ENCODE measurements at places on chromosomes 7 and 10.
A peak's percentile ranks its signal among the peaks of the same experiment; 100 is the strongest.

GRCh38 chr10:63720072-63720537 lies 198.9 kb downstream of the REEP3 start:
- peak; percentile 32 for DNase-seq

DNA sequence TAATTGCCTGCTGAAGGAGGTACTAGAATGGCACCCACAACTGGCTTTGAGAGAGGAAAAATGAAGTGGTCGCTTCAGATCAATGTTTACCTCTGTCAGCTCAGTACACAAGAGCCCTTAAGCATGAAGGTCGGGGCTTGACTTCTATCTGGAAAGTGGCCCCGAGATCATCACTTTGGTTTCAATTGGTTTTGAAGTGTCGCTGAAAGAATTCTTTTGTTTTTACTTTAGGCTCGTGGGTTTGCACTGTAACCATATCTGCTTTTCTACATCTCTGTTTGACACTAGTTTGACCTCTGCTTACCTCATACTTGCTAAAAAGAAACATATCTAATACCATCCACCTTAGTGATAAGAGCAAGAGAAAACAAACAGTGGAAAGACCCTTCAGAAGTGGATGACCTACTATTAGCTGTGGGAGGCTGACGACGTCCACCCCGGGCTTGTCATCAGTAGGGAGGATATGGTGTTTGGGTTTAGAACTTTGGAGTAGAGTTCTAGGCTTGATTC lies 361.8 kb downstream of the GATA3 start:
- peak; percentile 25 for DNase-seq

DNA sequence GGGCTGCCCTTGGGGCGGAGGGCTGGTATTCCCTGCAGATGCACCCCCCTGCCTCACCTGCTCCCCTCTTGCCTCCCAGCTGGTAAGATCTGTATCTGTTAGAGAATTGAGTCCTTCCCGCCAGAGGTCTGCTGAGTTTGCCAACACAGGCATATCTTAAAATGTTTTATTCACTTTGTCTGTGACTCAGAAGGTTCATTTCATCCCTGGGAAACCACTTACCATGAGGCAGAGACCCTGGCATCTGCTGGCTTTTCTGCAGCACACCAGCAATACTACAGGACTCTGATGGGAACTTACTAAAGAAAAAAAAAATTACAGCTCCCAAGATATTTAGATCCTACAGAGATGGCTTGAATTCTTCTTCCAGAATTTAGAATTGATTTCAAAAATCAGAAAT lies 131.3 kb downstream of the PLPP4 start:
- DNase-seq: no peak

DNA sequence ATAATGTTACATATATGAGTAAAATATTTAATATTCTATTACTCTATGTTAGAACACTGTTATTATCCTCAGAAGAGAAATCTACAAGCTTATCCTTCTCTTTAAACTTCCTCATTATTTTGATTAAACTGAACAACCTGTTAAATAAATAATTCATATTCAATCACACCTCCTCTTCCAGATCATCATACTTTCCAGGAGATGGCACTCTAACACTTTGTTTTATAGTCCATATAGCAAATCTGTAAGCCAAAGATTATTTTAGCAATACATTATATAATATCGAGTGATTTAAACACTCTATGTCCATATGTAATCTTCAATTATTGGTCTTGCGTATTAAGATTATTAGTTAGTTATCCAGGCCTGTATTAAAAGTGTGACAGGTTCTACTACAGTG lies 694.1 kb downstream of the ANKRD7 start:
- no peak for DNase-seq

DNA sequence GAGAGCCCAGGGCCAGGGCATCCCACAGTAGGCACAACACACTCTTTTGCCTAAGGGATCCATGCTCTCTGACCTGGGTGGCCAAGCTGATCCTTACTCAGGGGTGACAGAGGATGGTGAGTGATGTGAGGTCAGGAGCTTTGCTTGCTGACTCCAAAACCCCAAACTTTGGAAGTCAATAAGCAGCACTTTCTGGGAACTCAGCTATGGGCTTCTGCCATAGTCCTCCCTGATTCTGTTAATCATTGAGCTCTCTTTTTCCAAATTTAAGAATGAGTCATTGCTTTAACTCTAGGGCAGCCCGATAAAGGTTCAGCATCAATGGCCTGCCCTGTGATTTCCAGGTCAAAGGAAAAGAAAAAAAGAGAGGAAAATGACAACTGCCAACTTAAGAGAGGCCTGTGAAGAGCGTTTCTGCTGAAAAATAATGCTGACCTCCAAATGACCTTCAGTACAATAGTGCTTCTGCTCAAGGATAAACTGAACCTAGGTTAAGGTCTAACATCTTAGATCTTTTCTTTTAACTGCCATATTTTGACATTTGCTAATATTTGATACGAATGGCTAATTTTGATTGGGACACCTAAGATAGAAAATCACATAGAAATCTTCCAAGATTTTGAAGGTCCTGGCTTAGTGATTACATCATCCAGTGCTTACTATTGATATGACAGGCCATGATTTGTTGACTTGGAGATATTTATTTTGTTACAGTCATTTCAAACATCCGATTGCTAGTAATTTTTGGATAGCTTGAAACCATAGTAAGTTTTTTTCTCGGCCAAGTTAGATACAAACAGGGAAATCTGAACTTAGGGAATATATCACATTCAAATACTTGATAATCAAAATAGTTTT lies 20.8 kb upstream of the RELN start:
- no peak for DNase-seq

- DNase-seq: no peak
These were observed 21.6 kb downstream of the SMKR1 start for GRCh38 chr7:129523924-129524323.

- DNase-seq: no peak
These were observed 80.1 kb downstream of the ANKIB1 start for GRCh38 chr7:92325858-92326257.

GRCh38 chr10:34116681-34117271 lies 698.3 kb downstream of the PARD3 start:
- DNase-seq: no peak

DNA sequence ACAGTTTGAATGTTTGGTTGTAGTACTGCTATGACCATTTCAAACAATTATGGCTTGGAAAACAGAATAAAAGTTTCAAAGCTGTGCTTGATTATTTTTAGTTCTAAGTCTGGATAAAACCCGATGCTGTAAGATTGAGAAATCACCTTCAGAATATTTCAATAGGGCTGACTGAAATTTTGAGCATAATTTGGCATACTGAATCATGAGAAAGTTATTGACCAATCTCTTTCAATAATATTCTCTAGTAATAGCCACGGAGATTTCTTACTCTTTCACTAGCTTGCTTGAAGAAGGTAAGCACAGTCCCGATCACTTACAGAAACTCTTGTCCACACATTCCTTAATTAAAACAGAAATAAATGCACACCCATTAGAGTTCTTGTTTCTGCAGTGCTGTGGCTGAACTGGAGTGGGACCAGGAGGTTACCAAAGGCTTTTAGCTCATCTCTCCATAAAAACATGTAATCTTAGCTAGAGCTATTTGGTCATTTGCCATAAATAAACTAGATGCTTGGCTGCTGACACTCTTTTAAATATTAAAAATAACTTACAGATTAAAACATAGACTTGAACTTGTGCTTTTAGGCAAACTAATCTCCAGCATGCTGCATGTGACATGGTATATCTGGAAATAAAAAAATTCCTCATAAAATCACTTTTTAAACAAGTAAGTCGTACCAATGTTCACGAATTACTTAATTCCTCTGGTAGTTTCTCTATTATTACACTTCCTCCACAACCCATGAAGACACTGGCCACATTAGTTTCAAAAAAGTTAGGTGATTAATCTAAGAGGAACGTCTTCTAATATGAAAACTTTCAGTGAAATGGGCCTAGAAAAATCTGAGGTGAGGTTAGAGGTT lies 97.8 kb downstream of the AGMO start:
- DNase-seq: no peak

GRCh38 chr7:137957887-137958286 lies 44.0 kb downstream of the CREB3L2 start:
- DNase-seq: no peak

- DNase-seq: no peak
These were observed 28.9 kb upstream of the ELFN1 start for GRCh38 chr7:1641173-1641572.

DNA sequence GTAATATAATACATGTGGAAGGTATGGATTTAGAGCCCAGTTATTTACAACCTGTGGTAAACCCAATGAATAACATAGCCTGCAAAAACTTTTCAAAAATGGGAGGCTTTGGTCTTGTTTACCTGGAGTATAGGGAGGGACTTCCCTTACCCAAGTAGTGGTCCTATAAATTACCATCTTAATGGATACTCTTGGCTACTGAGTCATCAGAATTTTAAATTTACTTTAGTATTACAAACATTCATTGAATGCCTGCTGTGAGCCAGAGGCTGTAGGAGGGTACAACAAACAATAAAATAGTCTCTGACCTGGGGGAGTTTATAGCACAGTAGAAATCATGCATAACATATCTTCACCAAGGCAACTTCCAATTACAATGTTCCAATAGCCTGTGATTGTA lies 365.1 kb downstream of the BBS9 start:
- DNase-seq: no peak

- DNase-seq: no peak
These were observed 162.3 kb downstream of the ZNF33B start for GRCh38 chr10:42476101-42476500.

DNA sequence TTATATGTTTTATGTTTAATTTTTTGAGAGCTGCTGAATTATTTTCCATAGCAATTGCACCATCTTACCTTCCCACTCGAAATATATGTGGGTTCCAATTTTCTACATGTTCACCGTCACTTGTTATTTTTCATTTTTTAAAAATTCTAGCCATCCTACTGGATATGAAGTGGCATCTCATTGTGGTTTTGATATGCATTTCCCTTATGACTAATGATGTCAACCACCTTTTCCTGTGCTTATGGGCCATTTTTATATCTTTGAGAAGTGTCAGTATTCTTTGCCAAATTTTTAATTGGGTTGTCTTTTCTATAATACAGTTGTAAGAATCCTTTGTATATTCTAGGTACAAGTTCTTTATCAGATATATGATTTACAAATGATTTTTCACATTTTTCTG lies 27.8 kb downstream of the NHLRC2 start:
- no peak for DNase-seq

DNA sequence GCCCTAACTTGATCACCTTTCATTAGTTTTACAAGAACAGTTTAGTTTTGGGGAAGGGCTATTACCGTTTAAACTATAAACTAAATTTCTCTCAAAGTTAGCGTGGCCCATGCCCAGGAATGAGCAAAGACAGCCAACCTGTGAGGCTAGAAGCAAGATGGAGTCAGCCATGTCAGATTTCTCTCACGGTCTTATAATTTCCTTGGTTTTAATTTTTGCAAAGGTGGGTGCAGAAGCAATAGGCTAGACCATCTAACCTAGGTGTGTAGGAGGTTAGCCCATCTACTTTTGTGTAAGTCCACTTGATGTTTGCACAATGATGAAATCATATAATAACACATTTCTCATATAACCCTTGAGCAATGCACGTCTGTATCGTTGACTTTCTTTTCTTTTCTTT lies 8.9 kb downstream of the CCL24 start:
- DNase-seq: no peak

DNA sequence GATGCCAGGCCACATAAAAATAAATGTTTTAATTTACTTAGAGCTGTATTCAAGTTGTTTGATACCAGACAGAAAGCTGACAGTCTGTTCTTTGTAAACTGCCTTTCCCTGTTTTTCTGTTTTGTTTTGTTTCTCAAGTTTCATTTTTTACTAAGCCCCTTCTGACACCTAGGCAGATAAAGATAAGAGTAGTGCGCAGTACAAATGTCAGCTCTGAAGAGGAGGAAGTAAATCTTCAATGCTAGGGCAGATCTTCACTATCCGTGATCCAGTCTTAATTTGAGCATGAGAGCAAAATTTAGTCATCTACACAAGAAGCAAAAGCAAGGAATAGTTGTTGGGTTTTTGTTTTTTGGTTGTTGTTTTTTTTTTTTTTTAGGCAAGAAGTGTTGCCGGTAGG lies 27.3 kb downstream of the MTURN start:
- DNase-seq: no peak

- DNase-seq: no peak
These were observed 417.5 kb downstream of the CDC14C start for GRCh38 chr7:49341849-49342248.

DNA sequence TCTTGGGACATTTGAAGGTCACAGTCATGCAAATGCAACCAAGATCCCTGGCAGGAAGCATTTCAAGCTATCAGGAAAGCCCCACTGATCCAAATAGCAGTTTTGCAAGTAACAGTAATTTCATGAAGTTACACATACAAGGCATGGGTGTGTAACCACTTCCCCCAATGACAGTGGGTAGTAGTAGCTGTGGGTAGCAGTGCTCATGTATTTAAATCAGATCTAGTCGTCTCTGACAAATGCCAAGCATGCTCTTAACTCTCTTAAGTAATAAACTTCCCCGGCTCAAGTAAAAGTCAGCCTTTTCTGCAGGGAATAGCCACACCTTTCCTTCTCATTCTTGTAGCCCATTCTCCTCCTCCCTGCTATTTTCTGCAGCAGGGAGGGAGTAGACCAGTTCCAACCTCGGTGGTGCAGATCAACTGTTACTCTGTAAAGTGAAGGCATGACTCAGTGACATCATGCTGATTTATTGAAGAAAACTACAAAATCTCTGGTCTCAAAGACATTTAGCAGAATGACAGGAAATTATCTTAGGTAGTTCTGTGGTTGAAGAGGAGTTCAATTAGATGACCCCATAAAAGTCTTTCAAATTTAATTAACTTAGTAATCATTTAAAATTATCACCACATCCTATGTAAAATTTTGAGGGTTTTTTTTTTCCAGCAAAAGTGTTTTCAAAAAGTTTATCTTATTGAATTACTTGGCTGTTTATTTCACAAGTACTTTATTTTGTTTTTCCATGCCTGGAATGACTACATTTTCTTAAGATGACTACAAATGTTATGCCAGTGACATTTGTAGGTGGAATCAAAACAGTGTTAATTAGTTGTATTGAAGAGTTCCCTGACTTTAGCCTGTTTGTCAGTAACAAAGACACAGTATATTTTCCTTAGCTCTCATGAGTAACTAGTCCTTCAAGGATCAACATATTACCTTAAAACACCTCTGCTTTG lies 568.3 kb downstream of the INHBA start:
- no peak for DNase-seq

GRCh38 chr7:117992635-117993376 lies 119.6 kb upstream of the CTTNBP2 start:
- no peak for DNase-seq

GRCh38 chr7:133763076-133763640 lies 364.0 kb upstream of the LRGUK start:
- DNase-seq: no peak

- no peak for DNase-seq
These were observed 11.2 kb upstream of the FRMPD2 start for GRCh38 chr10:48285710-48286109.

DNA sequence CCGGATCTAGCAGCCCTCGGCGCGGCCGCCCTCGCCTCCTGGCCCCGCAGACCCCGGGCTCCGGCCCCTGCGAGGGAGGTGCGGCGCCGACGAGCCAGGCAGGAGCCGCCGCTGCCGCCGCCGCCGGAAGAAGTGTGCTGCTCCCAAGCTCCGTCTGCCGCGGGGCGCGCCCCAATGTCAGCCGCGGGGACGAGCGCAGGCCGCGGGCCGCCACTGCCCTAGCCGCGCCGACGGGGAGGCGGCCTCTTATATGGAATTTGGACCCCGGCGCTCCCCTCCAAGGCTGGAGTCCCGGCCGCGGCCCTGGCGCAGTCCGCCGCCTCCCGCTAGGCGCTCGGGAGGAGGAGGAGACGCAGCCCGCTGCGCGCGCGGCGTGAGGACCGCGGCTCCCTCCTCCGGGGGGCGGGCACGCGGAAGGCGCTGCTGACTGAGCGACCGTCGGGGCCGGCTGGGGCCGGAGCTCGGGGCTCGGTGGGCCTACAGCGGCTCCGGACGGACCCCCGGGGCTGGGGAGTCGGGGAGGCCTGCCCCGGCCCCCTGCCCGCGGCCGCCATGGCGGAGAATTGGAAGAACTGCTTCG lies at the start of gene TRIM8:
TSS of gene TRIM8 (plus strand) at position 414 of the 580 bp plus-strand sequence. CDS start at position 553, 139 bp downstream.
- peak; percentile 42 for DNase-seq

Measured in effector CD4-positive, alpha-beta T cell (primary cell).